Suprapubic skin (tissue), 4 donors: ENCODE measurements at places on chromosomes 5 and 9.
A peak's percentile ranks its signal among the peaks of the same experiment; 100 is the strongest.

DNA sequence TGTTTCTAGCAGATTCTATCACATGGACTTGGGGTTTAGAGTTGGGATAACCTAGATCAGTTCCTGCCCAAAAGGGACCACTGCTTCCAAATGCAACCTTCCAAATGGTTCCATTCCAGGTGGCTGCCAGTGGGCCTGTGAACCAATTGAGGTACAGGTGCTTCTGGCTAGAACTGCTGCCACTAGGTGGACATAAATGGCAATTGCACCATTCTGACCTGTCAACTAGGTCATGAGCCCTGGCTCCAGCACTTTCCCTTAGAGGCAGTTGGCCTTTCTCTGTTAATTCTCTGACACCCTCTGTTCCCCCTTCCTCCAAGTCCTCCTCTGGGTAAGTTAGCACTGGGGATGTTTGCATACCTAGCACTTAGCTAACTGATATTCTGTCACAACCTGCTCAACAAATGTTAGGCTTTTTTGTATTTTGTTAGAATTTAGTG is 16.6 kb upstream of the HEMGN start:
- no peak for DNase-seq

- no peak for DNase-seq
Measured at GRCh38 chr5:154514331-154514730, 36.3 kb upstream of the HAND1 start.

DNA sequence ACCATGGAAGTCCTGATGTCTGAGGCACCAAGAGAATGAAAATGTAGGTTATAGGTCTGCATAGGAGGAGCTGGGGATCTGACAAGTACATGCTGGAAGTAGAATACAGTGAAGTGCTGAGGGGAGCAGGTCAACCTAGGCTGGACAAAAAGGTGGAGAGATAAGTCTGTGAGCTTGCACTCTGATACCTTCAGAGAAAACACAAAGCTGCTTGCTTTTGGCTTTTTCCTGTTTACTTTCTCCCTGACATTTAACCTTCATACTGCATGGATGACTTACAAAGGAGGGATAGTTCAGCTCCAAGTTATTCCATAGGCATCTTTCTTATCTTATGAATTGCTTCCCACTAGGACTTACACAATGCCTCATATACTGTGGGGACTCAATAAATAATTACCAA is 256.7 kb upstream of the NREP start:
- DNase-seq = no peak

DNA sequence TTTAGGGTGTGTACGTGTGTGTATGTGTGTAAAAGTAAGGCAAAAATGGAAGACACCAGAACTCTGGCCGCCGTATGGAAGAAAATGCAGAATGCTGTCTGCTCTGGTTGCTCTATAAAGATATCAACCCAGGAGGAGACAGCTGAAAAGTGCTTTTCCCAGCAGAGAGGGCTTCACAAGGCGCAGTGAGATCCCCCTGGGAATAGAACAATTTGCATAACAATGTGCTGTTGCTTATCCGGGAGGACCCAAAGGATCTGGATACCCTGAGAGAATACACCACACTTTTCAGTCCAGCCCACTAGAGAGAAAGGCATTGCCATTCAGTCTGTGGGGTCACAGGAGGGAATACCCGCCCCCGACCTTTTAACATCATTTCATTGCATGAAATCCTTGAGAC is 230.6 kb downstream of the EBF1 start:
- no peak for DNase-seq

DNA sequence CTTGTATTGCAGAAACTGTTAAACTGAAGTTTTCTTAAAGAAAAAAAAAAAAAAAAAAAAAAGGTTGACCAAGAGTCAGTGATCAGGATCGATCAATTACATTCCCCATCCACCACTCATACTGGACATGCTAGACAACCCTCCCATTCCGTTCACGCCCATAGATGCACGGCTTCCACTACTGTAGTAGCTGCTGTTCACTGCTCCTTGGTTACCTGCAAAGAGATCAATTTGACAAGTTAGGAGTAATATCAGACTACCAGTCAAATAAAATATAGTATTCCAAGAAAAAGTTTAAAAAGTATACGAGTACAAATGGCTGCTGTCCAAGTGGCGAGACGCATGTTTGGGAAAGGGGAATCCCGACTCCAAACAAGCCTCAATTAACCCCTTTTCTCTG is 8.7 kb downstream of the HNRNPH1 start:
- peak; percentile 49 for DNase-seq

DNA sequence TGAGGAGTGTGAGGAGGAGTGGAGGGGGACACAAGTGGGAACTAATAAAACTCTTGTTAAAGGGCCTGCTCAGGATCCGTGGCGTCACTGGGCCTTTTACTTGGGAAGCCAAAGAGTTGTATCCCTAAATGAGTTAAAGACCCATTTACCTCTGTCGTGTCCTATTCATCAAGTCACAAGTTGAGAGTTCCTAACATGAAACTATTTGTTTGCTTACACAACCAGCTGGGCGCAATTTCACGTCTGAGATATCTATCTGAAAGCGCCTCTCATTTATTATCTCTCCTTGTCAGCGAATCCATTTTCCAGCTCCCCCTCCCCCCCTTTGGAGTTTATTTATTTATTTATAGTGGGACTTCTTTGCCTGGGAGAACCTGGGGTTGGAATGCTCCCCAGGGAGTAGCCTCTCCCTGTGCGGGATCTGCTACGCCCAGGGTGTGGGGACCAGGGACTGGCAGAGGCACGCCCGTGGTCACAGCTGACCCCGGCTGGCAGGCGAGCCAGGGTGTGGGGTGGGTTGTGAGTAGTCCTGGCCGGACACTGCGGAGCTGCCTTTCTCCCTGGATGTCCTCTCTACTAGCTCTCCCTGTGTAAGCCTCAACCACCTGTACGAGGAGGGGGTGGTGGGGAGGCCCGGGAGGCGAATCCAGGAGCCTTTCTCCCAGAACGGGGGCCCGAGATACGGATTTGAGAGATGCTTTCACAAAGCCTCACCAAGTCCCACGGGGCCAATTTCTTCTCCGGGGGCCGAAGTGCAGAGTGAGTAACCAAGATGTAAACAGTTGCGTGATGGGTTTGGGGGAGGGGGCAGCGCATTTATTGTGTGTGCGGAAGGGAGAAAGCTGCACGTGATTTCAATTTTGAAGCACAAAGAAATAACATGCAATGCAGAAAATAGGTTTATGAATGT is 15.3 kb downstream of the NR2F1 start:
- no peak for DNase-seq

DNA sequence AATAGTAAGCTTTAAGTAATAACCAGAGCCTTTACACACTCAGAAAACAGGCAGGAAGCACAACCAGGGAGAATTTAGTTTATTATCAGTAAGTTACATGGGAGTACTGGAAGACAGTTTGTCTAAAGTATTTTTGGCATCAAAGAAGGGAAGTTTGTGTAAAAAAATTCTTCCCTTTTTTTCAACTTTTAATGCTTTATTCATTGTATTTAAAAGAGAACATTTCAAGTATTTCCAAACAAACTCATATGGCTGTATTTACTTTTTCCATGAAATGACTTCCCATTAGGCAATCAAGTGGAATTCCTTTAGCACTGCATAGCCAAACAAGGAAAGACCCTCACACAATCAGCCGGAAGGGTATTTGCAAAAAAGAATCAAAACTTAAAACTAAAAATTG is 26.7 kb downstream of the RNF145 start:
- no peak for DNase-seq

DNA sequence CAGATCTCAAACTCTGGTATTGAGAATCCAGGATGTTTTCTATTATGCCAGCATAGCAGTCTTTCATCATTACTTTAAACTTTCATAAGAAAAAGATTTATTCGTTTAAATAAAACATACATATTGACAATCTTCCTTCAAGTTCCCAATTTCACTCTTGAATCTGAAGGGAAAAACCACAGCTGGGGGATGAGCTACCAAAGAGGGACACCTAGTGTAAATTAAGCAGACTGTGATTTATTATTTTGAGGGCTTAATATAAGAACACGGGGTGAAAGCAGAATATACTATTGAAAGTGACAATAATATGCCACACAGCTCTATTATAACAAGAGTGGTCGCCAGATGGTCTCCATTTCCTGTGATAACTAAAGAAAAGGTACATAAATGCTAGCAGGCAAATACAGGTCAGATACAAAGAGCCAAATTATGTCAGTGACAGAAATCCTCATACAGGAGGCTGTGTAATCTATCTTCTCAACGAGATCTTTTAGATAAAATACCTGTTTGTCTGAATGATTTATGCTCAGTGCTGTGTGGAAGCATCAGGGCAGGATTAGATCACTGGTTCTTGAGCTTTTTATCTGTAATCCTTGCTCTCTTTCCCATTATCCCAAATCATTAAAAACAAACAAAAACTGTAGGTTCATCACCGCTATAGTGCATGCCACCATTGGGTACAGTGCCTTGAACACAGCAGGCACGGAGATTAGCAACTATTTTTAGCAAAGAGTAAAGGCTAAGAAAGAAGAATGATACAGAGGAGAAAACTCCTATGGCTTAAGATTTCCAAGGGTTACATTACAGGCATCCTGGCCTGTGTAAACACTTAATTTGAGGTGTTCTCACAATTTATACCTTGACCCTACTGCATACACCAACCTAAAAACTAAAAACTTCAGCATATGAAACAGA is 116.6 kb downstream of the DROSHA start:
- DNase-seq = no peak

DNA sequence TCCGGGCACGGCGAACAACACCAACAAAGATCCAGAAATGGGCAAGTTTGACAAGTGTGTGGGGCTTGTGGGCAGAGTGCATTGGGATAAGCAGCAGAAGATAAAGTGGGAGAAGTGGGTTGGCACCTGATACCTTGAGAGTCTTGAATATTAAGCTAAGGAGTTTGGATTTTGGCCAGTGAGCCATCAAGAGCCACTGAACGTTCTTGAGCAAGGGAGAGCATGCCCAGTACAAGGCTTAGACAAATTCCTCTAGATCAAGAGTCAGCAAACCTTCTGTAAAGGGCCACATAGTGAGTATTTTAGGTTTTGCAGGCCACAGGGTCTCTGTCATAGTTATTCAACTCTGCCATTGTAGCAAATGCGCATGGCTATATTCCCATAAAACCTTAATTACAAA is 26.6 kb upstream of the TRMT10B start:
- no peak for DNase-seq

GRCh38 chr5:7871653-7872052 is 2.7 kb downstream of the MTRR start:
- DNase-seq = no peak

- no peak for DNase-seq
Measured at GRCh38 chr9:108130905-108131304, 641.3 kb upstream of the KLF4 start.

DNA sequence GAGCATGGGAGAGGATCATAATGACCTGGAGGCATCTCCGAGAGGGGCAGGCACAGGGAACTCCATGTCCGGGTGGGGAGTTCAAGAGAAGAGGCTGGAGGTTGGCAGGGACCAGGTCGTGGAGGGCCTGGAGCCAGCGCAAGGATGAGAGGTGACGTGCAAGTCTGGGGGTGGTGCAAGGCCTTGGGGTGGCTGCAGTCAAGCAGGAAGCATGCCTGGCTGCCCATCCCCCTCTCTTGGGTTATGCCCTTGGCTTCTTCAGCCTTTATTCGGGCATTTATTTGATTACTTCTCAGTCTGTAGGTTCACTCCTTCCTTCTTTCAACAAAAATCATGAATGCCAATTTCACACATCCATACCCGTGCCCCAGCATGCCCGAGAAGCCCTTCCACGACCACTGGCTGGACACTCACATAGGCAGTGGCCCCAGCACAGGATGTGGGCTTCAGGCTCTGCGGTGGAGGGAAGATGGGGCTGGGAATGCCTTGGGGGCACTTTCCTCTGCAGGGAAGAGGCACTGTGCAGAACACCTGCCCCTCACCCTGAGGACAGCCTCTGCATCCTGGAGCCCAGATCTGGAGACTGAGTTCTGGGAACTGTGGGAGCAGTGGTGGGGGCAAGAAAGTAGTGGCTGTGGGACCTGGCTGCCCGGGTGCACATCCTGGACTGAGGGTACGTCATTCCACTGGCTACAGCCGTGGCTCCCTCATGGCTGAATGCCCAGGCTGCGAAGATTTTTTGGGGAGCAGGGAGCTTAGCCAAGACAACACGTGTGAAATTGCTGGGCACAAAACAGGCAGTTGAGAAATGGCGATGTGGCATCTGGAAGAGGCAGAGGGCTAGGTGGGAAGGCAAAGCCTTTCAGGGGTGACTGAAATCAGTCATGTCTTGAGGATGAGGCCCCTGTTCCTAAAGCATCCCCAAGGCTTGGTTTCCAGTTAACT is 38.6 kb downstream of the CRB2 start:
- no peak for DNase-seq

DNA sequence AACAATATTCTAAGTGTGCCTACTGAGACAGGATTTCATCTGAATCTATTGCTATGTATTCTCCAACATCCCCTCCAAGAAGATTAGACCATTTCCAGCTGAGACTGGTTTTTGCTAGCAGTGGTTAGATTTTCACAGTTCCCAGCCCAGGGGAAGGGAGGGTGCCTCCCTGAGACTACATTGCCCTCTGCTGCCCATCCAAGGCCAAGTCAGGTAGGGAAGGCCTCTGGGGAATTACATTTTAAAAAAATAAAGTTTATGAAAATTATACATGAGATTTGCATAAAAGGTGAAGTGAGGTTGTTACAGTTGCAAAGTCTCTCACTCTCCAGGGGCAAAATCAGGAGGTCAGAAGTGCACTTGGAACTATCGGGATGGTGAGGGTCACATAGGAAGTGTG is 28.0 kb upstream of the SYK start:
- no peak for DNase-seq

- no peak for DNase-seq
Measured at GRCh38 chr9:114389612-114390368, 2.0 kb upstream of the AKNA start.

- DNase-seq = no peak
Measured at GRCh38 chr9:128913048-128913900, 7.5 kb upstream of the PHYHD1 start.

DNA sequence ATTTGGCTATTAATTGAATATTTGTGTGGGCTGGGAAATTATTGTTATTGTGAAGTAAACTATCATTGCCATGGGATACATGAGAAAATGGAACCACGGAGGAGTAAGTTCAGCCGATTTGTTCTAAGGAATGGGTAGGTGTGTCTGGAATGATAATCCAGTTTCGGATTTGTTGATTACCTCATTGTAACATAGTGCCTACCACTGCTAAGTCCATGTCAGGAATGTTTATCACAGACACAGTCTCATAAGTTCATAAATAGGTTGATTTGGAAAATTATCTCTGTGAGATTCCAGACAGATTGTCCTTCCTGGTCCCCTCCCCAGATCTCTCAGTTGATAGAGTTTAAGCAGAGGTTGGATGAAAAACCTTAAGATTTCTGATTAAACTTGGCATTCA is 78.1 kb upstream of the MAST4 start:
- no peak for DNase-seq
